CD4-positive, alpha-beta T cell treated with Interleukin-2 at 100 ng/mL for 4 hours (primary cell): ENCODE measurements at places on chromosomes 1 and 21.

DNA sequence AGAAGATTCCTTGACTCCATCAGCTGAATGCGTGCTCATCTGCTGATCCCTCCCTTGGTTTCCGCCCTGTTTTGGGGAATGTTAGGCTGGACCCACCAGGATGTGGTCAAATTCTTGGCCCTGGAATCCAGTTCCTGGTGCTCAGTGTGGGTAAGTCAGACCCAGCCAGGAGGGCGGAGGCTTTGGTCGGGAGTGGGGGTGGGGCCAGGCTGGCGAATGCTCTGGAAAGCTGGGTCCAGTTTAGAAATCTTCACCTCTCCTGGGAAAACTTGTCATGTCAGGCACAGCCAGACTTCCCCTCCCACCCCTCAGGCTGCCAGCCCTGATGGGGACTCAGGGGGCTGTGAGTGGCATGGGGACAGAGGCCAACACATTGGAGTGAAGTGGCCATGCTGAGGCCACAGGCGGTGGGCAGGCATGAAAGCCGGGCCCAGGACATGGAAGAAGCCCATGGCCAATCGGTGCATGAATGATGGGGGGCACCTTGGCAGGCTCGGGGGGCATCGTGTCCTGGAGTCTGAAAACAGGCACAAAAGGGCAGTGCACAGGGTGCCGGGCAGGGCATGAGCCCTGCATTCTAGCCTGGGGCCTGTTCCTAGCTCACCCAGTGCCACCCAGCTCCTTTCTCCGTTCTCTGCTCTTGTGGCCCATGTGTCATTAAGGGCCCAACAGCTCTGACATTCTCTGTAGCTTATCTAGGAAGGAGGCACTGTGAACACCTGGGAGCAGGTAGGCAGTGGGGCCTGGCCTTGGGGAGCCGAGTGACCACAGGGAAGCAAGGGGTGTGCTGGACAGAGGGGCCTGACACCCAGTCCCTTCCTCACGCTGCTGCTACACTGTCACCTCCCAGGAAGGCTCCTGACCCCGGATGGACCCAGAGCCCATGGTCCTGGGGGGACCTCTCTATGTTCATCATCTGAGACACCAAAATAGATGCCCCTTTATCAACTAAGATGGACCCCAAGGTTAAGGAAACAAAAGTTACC lies 14.6 kb upstream of the PADI1 start:
- DNase-seq: no peak

GRCh38 chr1:53110370-53111072 lies 31.9 kb downstream of the SLC1A7 start:
- DNase-seq: no peak

DNA sequence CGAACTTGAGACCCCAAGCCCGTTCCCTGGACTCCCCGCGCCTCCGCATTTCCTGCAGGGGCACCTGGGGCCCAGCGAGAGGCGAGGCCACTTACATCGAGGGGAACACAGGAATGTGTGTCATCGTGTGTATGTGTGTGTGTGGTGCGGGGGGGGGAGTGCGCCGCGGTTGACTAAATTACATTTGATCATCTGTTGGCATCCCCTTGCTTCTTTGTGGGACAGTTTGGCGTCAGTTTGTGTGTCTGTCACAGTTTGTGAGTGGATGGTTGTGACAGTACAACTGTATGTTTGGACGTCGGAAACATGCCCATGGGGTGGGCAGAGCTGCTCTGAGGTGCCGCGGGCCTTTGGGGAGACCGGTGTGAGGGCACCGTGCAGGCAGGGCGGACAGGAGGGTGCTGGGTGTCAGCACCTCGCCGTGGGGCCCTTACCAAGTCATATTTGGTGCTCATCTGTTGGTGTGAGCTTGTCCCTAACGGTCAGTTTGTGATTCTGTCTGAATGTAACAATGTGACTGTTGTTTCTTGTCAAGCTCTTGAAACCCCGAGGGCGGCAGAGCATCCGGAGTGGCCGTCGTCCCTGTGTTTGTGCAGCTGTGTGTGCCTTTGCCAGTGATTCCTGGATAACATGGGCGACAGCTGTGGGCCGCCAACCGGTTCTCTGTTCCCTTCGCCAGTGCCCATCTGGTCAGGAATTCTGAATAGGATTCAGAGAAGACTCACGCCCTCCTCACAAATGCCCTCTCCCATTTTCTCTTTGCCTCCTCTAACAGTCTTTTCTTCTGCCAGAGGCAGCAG lies 899 bp downstream of the OPRD1 start:
- no peak for DNase-seq

DNA sequence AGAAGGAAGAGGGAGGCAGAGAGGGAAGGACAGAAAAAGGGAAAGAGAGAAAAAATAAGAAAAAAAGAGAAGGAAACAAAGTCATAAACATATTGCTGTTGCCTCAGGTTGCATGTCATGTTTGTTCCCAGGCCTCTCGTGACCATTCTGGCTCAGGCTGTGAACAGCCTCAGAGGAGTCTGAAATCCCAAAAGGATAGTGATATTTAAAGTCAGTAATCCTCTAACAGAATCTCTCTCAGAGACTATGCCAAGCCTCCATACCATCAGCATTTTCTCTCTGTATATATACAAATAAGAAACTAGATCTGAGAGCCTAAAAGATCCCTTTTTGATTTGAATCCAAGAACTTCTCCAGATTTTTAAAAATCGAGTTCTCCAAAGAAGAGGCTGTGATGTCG lies 35.2 kb downstream of the GORAB start:
- DNase-seq: no peak

DNA sequence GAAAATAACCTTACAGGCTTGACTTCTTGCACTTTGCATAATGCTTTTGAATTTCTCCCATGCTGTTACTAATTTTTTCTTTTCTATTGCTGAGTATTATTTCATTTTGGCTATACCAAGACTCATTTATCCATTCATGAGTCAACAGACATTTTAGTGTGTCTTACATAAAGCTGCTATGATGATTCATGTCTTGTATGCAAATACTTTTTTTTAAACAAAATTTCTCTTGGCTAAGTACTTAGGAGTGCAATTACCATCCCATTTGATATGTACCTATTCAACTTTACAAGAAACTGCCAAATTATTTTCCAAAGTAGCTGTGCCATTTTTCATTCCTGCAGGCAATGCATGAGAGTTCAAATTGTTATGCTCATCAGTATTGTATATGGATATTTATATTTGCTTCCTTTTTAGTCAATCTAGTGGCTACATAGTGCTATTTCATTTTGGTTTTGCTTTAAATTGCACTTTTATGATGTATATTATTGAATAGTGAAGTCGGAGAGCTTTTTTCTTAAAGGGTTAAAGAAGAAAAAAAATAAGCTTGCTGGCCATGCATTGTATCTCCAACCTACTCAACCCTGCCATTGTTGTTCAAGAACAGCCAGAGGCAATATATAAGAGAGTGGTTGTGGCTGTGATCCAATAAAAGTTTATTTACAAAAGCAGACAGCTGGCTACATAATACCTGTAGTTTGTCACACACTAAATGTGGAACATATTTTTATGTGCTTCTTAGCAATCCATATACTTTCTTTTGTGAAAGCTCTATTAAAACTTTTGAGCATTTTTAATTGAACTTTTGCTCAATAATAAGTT lies 862.8 kb downstream of the KCNT2 start:
- DNase-seq: no peak
